CD4-positive, alpha-beta T cell treated with Interferon gamma for 1 hour (primary cell): ENCODE measurements at places on chromosomes 11 and 22.

- DNase-seq = no peak
Measured at GRCh38 chr11:100734743-100735527, 47.8 kb downstream of the ARHGAP42 start.

DNA sequence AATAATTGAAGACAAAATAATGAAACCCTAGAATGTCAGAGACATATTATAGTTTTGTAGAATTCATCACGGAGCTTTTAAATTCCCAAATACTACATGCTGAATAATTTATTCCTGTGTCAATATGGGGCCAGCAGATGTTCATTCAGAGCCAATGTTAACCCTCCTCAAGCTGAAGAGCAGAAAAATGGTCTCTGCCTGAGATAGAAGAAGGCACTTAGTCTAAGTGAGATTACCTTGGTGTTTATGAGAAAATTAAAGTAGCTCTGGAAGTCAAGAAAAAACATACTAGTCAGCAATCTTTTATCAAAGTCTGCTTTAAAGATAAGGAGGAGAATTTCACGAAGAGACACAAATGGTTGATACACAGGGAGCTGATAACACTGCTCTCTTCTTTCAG is 328.2 kb downstream of the TTC28 start:
- DNase-seq = no peak

GRCh38 chr11:61039916-61040315 is 62.4 kb upstream of the CD5 start:
- no peak for DNase-seq

- no peak for DNase-seq
Measured at GRCh38 chr11:126522152-126522551, 166.7 kb downstream of the ST3GAL4 start.

- DNase-seq = no peak
Measured at GRCh38 chr11:128095466-128095981, 491.8 kb downstream of the ETS1 start.

DNA sequence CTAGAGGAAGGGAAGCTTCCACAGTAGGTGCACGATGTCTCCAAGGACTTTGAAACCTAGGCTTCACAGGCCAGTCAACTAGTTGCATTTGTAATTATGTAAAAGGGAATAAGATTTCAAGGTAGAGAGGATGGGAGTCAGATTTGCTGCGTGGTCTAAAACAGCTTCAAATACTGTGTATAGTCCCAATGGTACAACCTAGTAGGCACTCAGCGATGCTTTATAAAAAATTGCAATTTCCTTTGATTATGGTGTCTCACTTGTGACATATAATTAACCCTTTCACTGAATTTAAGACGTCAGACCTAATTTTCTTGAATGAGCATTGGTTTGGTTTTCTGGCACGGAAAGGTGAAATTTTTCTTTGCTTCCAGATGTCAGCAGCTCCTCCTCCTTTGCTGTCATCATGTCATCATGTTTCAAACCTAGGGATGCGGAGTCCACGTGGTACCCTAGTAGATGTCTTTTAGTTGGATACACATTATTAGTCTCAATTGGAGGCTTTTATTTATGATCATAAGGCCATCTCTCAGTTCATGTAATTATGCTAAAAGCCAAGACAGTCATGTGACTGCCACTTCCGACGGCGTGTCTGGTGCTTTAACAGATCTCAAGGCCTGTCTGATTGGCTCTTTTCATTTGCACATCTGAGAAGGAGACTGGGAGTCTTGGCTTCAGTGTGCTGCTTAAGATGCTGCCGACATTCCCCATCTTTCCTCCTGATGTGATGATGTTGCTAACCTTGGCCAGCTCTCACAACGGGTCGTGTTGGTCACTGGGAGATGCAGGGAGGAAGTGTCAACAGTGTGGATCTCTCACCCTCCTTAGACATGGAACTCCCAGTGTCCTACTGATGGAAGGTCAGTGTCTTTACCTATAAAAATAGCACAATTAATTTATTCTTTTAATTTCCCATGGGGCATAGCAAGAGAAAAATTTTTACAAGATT is 134.0 kb downstream of the HIPK3 start:
- DNase-seq = no peak

DNA sequence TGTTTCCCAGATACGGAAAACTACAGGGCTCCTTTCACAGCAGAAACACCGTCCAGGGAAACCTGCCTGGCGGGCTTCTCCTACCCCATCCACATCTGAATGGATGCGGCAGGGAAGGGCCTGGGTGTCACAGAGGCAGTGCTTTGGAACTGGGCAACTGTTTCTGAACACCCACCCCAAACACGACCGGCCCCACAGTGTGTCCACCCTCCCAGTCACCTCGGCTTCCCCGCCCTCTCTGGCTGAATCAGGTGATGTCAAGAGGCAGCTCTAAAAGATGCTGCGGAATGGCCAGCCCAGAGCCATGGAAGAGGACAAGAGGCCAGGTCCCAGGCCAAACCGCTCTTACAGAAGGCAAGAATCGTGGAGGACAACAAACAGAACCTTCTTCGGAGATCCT is 22.0 kb downstream of the IFT27 start:
- no peak for DNase-seq

GRCh38 chr11:5229356-5229755 is 2.5 kb upstream of the HBB start:
- no peak for DNase-seq

- no peak for DNase-seq
Measured at GRCh38 chr11:3964056-3964455, 108.6 kb downstream of the STIM1 start.

GRCh38 chr11:45754261-45754709 is 50.7 kb upstream of the SLC35C1 start:
- DNase-seq = no peak

DNA sequence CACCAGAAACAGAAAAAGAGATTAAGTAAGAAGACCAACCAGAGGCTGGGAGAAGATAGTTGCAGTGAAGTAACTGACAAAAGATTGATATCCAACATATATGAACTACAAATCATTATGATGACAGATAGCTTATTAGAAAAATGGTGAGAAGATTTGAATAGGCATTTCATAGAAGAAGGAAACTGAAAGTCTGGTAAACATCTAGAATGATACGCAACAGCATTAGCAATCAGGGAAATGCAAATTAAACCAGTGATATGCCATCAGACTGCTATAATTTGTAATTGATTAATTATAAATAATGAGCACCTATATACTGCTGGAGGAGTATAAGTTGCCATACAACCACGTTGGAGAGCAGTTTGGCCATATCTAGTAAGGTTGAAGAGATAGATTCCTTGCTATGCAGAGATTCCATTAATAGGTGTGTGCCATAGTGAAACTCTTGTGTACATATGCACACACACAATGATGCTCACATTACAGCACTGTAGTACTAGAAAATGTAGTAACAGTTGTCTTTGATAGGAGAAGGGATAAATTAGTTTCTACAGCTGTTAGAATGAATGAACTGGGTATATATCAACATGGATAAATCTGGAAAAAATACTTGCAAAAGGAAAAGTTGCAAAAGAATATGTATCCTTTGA is 20.5 kb downstream of the RNF169 start:
- no peak for DNase-seq

GRCh38 chr11:37643968-37644367 is 1045.9 kb upstream of the RAG2 start:
- DNase-seq = no peak

DNA sequence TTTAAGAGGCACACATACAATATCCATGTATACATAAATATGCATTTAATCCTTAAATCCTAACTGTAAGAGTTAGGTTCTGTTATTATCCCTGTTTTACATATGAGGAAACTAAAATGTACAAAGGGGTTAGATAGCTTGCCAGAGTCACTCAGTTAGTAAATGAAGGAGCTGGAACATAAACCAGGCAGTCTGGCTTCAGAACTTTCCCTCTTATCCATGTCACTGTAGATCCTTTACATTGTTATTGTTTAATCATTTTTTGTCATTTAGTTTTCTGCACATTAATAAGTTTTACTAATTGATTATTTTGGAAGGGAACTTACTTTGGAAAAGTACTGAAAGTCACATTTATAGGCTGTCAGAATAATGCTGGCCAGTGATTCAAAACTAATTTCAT is 282.4 kb downstream of the TMEM135 start:
- no peak for DNase-seq

GRCh38 chr11:77472991-77473800 is 698 bp downstream of the PAK1 start:
- DNase-seq = peak; percentile 63

DNA sequence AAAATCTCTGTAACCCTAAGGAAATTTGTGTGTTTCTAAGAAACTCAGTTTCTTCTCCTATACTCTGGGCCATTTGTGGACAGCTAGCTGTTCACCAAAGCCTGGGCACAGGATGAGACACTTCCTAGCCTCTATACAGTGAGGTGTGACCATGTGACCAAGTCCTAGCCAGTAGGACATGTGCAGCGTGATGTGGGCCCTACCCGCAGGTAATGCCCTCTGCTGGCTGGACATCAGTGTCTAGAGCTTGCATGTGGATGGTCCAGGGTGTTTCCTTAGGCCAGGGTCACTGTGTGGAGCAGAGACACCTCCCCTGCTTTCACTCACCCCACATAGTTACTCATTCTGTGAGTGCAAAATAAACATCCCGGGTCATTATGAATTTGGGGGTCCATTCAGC is 100.5 kb downstream of the LARGE1 start:
- no peak for DNase-seq

DNA sequence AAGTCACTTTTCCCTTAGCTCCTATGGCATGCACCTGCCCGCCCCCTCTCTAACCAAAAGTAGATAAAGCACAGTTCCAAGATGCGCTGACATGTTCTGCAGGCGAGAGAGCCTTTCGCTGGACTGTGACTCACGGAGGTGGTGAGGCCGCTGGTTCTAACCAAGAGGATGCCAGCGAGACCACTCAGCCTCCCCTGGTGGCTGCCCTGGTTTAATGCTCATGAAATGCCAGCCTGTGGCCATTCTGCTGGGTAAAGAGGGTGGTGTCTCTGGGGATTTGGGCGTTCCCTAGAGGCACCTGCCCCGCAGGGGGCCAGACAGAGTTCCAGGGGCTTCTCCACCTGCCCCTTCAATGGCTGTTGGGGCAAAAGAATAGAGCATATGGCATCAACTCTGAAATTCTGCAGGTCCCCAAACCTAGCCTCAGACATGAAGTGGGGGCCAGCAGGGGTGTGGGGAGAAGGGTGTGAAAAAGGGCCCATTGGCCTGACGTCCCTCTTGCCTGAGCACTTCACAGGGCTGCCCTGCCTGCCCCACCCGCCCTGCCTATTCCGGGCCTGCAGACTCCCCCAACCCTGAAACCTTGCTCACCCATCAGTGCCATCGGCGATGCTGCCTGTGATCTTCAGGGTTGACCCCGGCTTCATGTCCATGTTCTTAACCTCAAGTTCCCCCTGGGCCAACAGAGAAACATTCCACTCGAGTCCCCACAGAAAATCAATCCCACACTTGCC is 8.5 kb downstream of the LGALS2 start:
- DNase-seq = no peak

DNA sequence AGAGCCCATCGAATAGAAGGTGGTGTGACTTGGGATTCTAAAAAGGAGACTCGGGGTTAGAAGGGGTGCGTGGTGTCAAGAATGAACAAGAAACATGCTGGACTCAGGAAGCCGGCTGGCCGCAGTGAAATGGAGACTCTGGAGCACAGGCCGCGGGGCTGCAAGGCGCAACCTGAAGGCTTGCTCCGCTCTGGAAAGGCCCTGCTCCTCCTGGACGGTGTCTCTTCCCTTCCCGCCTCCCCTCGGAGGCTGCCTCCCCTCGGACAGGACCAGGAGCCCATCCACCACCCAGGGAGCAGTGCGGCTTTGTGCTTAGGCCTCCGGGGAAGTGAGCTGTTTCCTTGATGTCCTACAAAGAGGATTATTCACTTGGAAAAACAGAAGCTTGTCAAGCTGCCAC is 170.1 kb downstream of the OPCML start:
- DNase-seq = no peak

GRCh38 chr11:61104963-61105362 is 2.7 kb downstream of the CD5 start:
- DNase-seq = no peak

GRCh38 chr11:107916671-107917241 is 11.5 kb upstream of the RAB39A start:
- DNase-seq = no peak

DNA sequence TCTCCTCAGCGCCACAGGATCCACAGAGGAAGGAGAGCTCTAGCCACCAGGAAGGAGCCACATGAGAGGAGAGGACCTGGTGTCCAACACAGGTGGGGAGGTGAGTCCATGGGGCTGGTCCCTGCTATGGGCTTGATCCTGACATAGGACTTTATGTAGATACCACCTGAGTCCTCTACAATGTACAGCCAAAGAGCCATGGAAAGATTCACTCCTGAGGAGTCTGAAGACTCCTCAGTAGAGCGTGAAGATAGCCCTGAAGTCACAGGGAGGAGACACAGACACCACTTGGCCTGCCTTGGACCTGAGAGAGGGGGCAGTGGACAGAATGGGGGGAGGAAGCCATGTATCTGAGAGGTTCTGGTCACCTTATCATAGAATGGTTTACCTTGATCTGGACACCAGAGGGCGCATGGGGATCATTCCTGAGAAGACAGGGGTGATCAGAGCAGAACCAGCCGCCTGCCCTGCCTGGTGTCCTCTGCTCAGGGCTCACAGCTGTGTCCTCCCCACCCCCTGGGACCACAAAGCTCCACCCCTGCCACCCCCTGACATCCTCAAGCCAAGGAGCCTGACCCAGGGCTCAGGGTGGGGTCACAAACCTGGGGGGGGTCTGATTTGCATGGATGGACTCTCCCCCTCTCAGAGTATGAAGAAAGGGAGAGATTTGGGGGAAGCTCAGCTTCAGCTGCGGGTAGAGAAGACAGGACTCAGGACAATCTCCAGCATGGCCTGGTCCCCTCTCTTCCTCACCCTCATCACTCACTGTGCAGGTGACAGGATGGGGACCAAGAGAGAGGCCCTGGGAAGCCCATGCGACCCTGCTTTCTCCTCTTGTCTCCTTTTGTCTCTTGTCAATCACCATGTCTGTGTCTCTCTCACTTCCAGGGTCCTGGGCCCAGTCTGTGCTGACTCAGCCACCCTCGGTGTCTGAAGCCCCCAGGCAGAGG is 77.0 kb downstream of the ZNF280B start:
- peak; percentile 61 for DNase-seq

DNA sequence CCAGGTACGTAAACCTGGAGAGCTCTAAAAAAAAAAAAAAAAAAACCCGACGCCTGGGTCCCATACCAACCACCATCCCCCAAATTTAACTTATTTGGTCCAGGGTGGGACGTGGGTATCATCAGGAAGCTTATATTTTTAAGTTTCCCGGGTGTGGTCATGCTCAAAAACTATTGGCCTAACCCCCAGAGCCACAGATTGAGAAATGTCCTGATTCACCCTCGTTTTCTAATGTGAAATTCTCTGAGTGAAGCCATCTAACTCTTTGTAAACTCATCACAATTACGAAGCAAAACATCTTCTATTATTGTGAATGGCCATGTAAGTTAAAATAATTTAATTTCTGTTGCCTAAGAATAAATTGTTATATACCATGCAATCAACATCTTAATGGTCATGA is 29.6 kb downstream of the PAK1 start:
- no peak for DNase-seq
